ENCODE measurements at places on chromosomes 5 and 9.

GRCh38 chr9:34592895-34593601 is 3.5 kb upstream of the CNTFR start:
- no peak for DNase-seq

DNA sequence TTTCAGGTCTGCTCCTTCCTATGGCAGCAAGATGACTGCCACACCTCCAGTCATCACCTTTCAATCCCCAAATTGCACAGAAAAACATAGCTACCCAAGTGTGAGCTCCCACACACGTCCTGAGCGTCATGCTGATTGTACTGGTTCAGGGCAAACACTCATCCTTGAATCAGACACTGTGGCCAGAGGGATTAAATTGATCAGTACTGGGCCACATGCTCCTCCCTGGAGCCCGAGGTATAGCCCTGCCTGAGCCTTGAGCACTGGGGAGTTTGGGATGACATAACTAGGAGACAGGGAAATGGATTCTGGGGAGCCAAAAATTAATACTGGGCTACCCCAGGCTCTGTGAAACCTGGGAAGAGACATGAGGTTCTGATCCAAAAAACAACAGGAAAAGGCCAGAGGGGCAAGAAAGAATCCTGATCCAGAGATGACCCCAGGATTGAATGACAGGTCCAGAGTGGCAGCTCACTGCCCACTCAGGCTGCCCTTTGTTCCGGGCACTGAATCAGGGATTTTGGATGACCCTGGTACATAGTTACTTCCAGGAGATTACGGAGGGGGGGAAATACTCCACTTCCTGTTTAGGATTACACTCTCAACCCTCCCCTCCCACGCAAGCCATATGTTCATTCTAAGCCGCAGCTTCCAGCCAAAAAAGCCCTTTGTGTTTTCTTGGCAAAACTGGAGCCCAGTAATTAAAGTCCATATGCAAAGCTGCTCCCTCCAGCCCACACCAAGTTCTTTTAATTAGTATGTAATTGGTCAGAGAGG is 141.6 kb upstream of the SPRY4 start:
- DNase-seq: no peak

DNA sequence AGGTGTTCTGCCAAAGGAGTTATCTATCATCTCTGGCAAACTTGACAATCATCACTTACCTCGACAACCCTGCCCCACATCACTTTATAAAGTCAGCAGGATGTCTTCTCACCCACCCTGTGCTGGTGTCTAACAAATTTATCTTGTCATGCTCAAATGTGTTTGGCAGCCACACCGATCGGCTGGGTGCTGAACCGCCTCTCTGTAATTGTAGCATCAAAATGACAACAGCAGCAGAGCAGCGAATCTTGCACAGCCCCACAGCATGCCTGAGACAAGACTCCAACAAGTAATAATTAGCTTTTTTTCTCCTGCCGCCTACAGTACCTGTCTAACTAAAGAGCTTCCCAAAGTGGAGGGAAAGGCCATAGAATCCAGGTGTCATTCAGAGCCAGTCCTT is 176.2 kb downstream of the NR3C1 start:
- DNase-seq: no peak

GRCh38 chr9:91240596-91241165 is 121.0 kb downstream of the AUH start:
- no peak for DNase-seq

- DNase-seq: no peak
These were observed 7.8 kb downstream of the GZMA start for GRCh38 chr5:55110217-55110616.

GRCh38 chr5:53446908-53447307 is 33.5 kb upstream of the FST start:
- DNase-seq: no peak

Data from activated CD4-positive, CD25-positive, alpha-beta regulatory T cell treated with anti-CD3 and anti-CD28 coated beads, Interleukin-2, amount 50 U/mL, for 72 hours (primary cell).